ENCODE measurements at places on chromosomes 3 and 15. TPM values are rescaled to one million over a fixed set of nuclear protein-coding genes. Genes with fewer than 3 reads are reported as not detected.
A peak's percentile ranks its signal among the peaks of the same experiment; 100 is the strongest.

GRCh38 chr15:56215769-56216168 lies 27.9 kb downstream of the RFX7 start:
- DNase-seq = peak; percentile 10

DNA sequence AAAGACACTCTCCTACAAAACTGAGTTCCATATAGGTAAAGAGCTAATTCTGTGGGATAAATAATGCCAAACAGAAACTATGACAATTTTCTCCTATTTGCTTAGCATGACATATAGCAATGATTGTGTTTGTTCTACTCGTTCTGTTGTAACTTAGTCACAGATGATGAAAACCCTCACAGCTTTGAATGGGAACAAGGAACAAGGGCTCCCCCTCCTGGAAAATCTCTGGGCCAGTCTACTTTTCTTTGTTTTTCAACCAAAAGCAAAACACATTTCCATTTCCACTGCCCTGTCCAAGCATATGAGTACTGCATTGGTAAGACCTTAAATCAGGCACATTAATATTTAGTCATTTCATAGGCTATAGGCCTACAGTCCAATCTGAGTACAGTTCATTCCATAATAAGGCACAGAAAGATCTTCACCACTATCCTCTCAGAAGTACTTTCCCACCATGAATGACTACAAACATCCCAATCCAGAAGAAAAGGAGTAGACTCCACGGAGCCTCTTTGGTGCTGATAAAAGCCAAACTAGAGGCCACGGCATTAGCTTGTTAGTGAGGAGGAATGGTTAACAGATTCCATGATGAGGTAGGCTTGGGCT lies 67.1 kb downstream of the ATP8B4 start:
- DNase-seq = peak; percentile 79

C3orf49 gene
- total RNA-seq = not detected

DNA sequence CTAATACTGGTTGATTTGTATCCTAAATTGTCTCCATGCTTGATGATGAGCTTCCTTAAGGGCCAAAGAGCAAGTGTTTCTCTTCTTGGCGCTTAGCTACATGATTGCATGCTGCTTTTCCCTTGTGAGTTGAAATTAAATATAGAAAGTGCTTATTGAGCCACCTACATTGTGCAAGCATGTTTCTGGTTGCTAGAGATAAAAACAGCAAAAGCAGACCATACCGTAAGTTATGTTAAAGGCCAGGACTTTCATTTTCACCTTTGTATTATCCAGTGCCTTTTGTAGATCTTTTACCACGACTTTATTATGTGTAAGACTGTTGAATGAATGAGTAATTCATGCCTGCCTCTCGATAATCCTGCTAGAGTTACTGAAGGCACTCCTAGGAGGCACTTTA lies 41.9 kb upstream of the CCNB2 start:
- no peak for DNase-seq

GRCh38 chr3:131009698-131010097 lies 16.9 kb downstream of the ASTE1 start:
- no peak for DNase-seq

- no peak for DNase-seq
Observed at GRCh38 chr3:37955918-37956707, 34.5 kb upstream of the VILL start.

- DNase-seq = peak; percentile 92
Observed at GRCh38 chr3:29291260-29291981, 10.6 kb downstream of the RBMS3 start.

C2CD4A gene
- not detected for total RNA-seq
